ENCODE measurements at places on chromosomes 5 and 9.

DNA sequence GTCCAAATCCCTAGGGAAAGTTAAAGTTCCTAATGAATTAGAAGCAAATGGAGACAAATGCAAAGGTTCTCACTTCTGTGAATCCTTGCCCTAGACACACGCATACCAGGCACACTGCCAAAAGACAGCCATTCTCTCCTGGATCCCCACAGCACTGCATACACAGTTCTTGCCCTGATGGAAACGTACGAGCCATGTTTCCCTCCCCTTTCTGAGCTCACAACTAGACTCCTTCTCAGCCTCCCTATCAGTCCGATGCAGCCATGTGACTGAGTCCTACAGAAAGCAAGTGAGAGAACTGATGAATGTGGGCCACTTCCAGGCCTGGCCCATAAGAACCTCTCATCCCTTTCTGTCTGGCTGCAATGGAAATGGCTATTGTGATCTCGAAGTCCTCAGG is 92.0 kb downstream of the ZNF608 start:
- DNase-seq: peak; percentile 56

GRCh38 chr5:148740966-148741742 is 85.3 kb upstream of the ADRB2 start:
- peak; percentile 42 for DNase-seq

GRCh38 chr9:136519263-136520052 is 26.4 kb downstream of the NOTCH1 start:
- DNase-seq: no peak

DNA sequence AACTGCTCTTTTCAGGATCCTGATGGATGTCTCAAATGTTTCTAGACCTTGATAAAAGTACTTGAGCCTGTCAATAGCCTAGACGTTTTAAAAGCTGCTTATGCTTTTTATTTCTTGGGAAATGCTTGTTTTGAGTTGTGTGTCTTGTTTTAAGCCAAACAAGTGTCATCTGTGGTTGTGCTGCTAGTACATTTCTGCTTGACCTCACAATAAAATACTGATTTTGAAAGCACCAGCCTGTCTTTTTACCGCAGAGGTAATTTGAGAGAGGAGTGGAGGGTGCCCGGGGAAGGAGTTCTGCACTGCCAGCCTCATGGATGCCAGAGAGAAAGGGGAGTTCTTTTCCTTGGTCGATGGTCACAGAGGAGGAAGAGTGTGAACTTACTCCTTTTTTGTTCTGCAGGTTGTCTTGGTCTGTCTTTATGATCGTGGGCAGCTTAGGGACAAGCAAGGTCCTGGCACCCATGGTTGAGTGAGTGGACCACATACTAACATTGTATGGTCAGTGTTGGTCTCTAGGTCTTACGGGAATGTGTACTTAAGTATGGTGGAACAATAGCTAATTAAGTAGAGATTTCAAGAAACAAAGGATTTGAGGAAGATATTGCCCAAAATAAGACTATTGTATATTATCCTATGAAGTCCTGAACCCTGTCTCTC is 61.0 kb downstream of the TRIO start:
- DNase-seq: no peak

Data from cerebellar cortex (tissue), 1 donor.